ENCODE measurements at places on chromosomes 6 and 20. TPM values are rescaled to one million over a fixed set of nuclear protein-coding genes. Genes with fewer than 3 reads are reported as not detected.

Gene HCRTR2
- not detected for total RNA-seq

- H3K36me3 ChIP-seq: no peaks in the 10 kb centered on the region
- no peaks in the 10 kb centered on the region for H3K27me3 ChIP-seq
- no peak for DNase-seq
- H3K4me1 ChIP-seq: no peaks in the 10 kb centered on the region
- no peak overlapping the region for H3K27ac ChIP-seq
These were observed 1.3 kb downstream of the SIRPB1 start for GRCh38 chr20:1618479-1618878.

GRCh38 chr6:170512249-170512648, 40.9 kb downstream of the PSMB1 start:
- no peak overlapping the region for H3K4me3 ChIP-seq
- no peaks in the 10 kb centered on the region for H3K27me3 ChIP-seq
- H3K36me3 ChIP-seq: no peaks in the 10 kb centered on the region
- no peak for DNase-seq

Gene HLA-DRB1
- total RNA-seq: 22.1 TPM

DNA sequence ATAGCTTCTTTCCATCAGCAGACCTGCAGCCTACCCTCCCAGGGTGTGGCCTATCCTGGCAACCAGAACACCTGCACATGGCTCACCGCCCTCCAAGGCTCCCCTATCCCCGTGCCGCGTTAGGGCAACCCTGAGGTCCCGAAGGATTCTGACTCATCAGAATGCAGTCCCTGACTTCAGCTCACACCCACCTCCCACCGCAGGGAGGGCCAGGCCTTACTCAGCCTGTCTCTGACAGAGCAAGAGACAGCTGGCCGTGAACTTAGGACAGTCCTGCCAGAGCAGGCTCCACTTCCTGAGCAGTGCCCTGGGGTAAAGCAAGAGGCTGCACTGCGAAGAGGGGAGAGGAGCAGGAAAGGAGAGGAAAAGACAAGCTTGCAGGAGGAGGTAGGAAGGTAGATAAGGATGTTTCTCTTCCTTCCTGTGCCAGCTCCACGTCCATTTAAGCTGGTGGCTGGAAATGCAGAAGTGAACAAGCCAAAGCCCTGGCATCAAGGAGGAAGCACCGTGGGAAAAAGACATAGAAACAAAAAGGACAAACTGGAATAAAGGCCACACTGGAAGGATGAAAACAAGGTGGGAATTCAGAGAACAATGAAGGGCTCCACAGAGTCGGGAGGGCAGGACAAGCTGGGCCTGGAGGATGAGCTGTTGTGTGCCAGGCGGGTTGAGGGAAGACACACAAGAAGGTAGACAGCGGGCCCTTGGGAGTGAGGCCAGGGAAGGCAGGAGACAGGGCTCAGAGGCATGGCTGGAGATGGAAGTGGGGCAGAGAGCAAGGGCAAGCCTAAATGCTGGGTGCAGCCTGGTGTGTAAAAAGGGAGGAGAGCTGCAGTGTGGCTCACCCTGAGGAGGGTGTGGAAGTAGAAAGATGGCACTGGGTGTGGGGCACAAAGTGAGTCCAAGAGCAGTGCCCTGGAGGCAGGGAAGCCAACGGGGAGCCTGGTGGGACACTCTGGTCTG, 102.7 kb downstream of the SLC23A2 start:
- no peak for DNase-seq
- no peak overlapping the region for H3K27ac ChIP-seq
- H3K4me1 ChIP-seq: no peaks in the 10 kb centered on the region
- no peaks in the 10 kb centered on the region for H3K27me3 ChIP-seq
- no peak overlapping the region for H3K4me3 ChIP-seq
- no peaks in the 10 kb centered on the region for H3K36me3 ChIP-seq

Gene CLDN20
- total RNA-seq: not detected

Gene HUS1B
- 0.36 TPM for total RNA-seq

GRCh38 chr6:82569022-82569421, 205.4 kb downstream of the TPBG start:
- H3K4me1 ChIP-seq: no peaks in the 10 kb centered on the region
- no peak overlapping the region for H3K4me3 ChIP-seq
- no peak for DNase-seq
- no peaks in the 10 kb centered on the region for H3K36me3 ChIP-seq
- no peaks in the 10 kb centered on the region for H3K27me3 ChIP-seq
- no peak overlapping the region for H3K27ac ChIP-seq

- H3K36me3 ChIP-seq: no peaks in the 10 kb centered on the region
- no peaks in the 10 kb centered on the region for H3K4me1 ChIP-seq
- no peak for DNase-seq
- no peak overlapping the region for H3K4me3 ChIP-seq
- no peaks in the 10 kb centered on the region for H3K27me3 ChIP-seq
These were observed 32.3 kb downstream of the MOXD1 start for GRCh38 chr6:132368916-132369481.

- no peaks in the 10 kb centered on the region for H3K4me1 ChIP-seq
- H3K27ac ChIP-seq: no peak overlapping the region
- no peaks in the 10 kb centered on the region for H3K36me3 ChIP-seq
- H3K27me3 ChIP-seq: no peaks in the 10 kb centered on the region
- no peak overlapping the region for H3K4me3 ChIP-seq
These were observed 67.1 kb upstream of the DUSP22 start for GRCh38 chr6:225121-225721.

Gene LY6G6D
- total RNA-seq: not detected

Gene DDO
- 0.41 TPM for total RNA-seq

GRCh38 chr6:30782425-30783014, 38.2 kb upstream of the IER3 start:
- no peak overlapping the region for H3K4me3 ChIP-seq
- DNase-seq: peak; percentile 39
- H3K36me3 ChIP-seq: no peaks in the 10 kb centered on the region
- no peaks in the 10 kb centered on the region for H3K27me3 ChIP-seq
- peaks cover 21% of the 10 kb centered on the region for H3K4me1 ChIP-seq

DNA sequence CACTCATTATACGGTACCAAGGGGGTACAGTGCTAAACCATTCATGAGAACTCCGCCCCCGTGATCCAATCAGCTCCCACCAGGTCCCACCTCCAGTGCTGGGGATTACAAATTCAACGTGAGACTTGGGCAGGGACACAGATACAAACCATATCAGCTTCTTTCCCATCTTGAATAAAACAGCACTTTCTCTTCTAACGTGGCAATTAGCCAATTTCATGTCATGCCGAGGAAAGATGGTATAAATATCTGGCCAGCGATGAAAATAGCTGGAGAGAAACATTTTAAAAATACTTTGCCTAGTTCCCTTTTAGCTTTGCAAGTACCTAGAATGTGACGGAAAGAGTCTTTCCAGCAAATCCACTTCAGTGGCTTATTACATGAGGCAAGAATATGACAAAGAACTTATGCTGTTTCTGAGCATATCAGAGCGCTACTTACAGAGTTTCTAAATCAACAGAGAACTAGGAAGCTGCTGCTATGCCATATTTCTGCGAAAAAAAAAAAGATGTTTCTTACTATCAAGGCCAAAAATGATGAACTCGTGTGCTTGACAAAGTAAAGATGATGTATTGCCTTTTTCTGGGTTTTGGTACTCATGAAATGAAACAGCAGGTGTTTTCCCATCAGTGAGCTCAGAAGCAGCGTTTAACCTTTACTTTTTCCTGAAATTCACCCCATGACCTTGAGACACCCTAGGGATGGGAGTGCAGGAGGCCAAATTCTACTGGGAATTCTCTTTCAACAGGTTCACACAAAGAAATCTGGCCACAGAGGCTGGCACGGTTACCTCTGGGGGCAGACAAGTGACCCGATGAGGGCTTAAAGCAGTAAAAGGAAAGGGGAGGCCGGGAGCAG, 37.9 kb downstream of the AGPAT4 start:
- H3K27ac ChIP-seq: no peak overlapping the region
- no peak for DNase-seq

DNA sequence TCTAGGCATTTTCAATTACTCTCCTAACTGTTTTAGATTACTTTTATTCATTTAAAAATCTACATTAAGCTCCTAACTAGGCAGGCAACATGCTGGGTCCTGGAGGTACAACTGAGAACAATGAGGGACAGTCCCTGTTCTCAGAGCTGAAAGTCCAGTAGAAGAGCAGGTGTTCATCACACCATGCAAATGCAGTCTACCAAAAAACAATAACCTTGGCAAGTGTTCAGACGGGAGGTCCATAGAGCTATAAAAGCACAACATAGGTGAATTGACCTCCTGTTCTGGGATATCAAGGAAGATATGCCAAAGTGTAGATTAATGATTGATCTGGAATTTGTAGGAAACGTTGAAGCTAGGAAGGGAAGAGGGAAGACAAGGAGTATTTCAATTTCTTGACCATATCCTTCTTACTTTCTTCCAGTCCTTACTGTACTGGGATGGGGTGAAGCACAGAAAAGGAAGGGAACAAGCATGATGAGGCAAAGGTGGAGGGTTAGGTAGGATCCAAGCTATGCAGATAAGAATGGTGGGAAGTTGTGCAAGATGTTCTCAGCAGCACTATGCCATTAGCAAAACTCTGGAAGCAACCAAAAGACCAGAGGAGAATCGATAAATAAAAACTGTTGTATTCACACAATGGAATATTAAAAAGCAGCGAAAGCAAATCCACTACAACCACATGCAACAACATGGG, 485.7 kb upstream of the JARID2 start:
- peaks cover 2% of the 10 kb centered on the region for H3K4me1 ChIP-seq
- no peaks in the 10 kb centered on the region for H3K36me3 ChIP-seq
- no peak overlapping the region for H3K4me3 ChIP-seq

Gene GNAS-AS1
- 0.50 TPM for total RNA-seq

GRCh38 chr20:2729791-2730190, 37.2 kb downstream of the EBF4 start:
- no peak overlapping the region for H3K27ac ChIP-seq
- H3K4me3 ChIP-seq: no peak overlapping the region
- H3K4me1 ChIP-seq: no peaks in the 10 kb centered on the region
- no peaks in the 10 kb centered on the region for H3K36me3 ChIP-seq

DNA sequence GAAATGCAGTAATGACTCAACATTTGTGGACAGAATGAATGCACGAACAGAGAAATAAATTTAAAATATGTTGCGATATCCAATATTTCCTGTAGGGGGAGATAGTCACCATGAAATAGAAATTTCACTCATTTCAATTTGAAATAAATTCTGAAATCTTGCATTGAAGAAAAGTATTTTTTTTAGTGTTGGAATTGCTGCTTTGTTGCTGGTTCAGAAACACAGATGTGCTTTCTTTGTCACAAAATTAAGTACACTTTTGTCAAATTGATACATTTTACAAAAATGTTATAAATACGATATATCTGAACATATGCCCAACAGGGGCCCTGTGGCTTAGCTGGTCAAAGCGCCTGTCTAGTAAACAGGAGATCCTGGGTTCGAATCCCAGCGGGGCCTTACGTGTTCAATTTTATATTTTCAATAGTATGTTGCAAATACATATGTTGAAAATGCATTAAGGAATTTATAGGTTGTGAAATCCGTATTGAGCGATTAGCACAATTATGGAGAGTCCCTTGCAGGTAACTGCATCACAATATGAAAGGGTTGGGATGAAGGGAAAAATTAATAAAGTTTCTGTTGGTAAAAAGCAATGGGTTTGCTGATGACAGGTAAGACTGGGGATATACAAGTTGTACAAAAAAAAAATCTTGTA, 85.4 kb upstream of the PRSS16 start:
- H3K4me3 ChIP-seq: no peak overlapping the region
- H3K36me3 ChIP-seq: no peaks in the 10 kb centered on the region
- no peaks in the 10 kb centered on the region for H3K27me3 ChIP-seq
- no peak for DNase-seq

Gene PRSS35
- total RNA-seq: 2.4 TPM

- no peak overlapping the region for H3K27ac ChIP-seq
- no peak for DNase-seq
- H3K4me3 ChIP-seq: no peak overlapping the region
- no peaks in the 10 kb centered on the region for H3K36me3 ChIP-seq
These were observed 71.2 kb downstream of the TIAM2 start for GRCh38 chr6:155066361-155066760.

DNA sequence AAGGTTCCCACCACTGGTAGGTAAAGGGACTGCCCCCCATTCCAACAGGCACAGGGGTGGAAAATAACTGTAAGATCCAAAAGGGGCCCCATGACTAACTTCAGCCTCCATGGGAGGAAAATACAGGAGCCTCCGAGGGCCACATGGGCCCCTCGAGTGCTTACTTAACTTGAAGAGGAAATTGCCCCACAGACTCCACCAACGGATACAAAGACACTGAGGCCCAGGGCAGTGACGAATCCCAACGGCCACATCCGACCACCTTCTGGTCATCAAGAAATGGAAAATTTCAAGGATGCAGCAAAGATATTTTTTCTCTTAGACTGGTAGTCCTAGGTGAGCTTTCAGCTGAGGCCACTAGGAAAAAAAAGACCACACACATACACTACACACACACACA, 116.0 kb upstream of the MRPS10 start:
- H3K4me3 ChIP-seq: no peak overlapping the region
- H3K36me3 ChIP-seq: no peaks in the 10 kb centered on the region
- H3K27ac ChIP-seq: no peak overlapping the region
- no peaks in the 10 kb centered on the region for H3K4me1 ChIP-seq
- no peaks in the 10 kb centered on the region for H3K27me3 ChIP-seq

Gene EBF4
- 58.8 TPM for total RNA-seq

DNA sequence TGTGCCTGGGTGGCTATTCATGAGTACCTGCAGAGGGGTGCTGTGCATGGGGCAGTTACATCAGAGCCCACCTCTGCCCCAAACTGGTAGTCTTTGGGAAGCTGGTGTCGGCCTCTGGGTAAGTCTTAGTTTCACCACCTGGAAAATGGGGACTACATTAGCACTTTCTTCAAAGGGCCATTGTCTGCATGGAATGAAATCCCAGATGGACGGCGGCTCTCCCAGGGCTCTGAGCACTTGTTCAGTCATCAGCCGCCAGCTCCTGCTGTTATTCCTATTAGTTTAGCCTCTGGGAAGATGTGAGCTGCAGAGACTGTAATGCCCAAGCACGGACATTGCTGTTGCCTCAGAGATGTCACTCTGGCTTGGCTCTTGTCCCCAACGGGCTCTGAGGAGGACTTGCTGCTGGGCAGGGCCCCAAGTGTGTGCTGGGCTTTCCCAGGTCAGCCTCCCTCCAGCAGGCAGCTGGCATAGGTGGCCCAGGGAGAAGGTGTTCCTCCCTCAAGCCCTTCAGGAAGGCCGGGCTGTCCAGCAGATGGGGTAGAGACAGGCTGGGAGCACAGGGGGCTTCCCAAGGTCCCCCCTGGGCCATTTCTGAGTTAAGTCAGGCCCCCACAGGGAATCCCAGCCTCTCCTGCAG, 268.3 kb downstream of the TFAP2C start:
- H3K27ac ChIP-seq: no peak overlapping the region
- DNase-seq: no peak
- H3K4me3 ChIP-seq: no peak overlapping the region
- H3K36me3 ChIP-seq: no peaks in the 10 kb centered on the region

GRCh38 chr6:119350202-119350951, 816 bp upstream of the MAN1A1 start:
- H3K36me3 ChIP-seq: no peaks in the 10 kb centered on the region
- H3K27me3 ChIP-seq: no peaks in the 10 kb centered on the region
- H3K4me3 ChIP-seq: peak overlapping the region; percentile 95
- DNase-seq: no peak
- no peaks in the 10 kb centered on the region for H3K4me1 ChIP-seq

Measured in prostate gland (tissue), 2 donors.